Heart left ventricle (tissue), 16 donors: ENCODE measurements at places on chromosomes 6 and 20.

DNA sequence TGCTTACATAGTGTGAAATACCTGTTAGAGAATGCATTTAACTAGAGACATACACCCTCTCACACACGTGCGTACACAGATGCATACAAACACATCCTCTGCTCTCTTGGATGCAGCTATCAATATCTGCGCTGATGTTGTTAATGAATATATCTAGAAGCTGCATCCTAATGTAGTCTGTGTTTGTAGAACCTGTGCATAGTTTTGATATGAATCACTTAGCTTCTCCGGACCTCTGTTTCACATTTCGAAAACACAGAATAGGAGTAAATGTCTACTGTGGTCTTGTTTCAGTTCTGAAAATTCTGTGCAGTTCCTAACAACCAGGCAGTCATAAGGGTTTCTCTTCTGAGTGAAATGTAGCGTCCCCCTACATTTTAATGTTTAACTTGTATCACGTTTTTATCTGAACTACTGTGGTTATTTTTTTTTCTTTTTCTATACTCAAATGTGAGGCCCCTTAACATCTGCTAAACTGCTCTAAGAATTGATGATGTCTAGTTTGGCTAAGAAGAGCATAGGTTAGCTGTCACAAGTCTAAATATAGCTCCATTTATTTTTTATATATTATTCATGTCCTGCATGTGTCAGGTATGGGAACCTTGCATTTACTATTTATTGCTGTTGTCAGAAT, 254.5 kb downstream of the TMEM242 start:
- no peak for DNase-seq

- DNase-seq, result no peak
These were observed 307.2 kb upstream of the THEMIS start for GRCh38 chr6:128208078-128208477.

DNA sequence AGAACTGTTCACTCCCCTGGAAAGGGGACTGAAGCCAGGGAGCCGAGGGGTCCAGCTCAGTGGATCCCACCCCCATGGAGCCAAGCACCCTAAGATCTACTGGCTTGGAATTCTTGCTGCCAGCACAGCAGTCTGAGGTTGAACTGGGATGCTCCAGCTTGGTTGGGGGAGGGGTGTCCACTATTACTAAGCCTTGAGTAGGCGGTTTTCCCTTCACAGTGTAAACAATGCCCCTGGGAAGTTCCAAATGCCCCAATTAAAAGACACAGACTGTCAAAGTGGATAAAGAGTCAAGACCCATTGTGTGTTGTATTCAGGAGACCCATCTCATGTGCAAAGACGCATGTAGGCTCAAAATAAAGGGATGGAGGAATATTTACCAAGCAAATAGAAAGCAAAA, 150.2 kb downstream of the LPA start:
- DNase-seq, result no peak

DNA sequence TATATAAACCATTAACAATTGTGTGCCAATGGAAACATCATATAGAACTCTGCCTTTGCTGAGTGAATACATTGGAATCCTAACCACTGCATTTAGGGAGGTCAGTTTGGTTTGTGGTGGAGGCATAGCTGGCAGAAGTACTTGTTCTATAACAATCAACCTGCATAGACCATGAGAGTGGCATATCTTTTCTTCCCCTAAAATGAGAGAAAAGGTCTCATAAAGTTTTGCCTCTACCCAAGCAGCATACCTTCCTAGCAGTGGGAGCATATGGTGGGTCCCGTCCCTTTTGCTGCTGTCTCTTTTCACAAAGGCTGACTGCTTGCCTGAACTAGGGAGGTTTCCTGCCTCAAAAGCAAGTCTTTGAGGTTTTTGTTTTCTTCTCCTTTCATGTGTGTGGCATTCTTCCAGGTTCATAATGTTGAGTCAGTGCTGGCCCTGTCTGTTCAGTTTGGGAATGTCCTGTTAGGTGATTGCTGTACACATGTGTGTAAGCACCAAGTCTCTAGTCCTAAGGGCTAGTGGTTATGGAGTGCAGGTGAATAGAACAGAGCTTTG, 61.2 kb upstream of the SUPT3H start:
- no peak for DNase-seq

GRCh38 chr6:152815230-152815872, 64.8 kb downstream of the VIP start:
- DNase-seq, result no peak

- DNase-seq, result no peak
These were observed 82.3 kb upstream of the CLDN20 start for GRCh38 chr6:155181498-155181897.

GRCh38 chr6:139881728-139882211, 507.3 kb upstream of the CITED2 start:
- no peak for DNase-seq

DNA sequence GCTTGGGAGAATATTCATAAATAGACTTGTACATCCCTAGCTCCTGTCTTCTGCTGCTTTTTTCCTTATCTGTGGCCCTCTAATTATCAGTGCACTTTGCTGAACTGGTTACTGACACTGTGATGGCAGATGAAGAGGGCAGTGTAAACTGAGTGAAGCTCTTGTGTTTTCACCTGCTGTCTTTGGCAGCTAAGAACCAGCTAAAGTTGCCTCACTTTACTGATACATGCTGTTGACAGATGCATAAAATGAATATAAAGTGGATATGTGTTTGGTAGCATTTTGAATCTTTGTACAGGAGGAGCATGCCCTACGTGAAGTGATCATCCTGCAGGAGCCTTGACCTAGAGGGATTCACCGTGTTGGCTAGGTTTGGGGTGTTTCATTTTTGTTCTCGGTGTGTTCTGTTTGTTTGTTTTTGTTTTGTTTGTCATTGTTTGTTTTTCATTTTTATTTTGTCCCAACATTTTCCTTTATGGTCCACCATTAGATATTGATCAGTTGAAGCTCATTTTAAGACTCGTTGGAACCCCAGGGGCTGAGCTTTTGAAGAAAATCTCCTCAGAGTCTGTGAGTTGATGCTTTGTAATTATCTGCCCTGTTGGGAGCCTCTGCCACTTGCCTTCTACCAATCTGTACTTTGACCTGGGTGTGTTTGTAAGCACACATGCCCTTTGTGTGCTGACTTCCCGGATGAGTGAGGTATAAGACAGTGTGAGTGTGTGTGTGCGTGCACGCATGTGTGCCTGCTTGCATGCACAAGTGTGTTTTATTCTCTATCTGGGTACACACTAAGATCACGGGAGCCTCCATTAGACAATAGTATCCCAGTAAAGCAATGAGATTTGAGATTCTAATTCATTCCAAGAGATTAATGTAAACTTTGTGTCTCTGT, 34.6 kb upstream of the MAPK13 start:
- no peak for DNase-seq

DNA sequence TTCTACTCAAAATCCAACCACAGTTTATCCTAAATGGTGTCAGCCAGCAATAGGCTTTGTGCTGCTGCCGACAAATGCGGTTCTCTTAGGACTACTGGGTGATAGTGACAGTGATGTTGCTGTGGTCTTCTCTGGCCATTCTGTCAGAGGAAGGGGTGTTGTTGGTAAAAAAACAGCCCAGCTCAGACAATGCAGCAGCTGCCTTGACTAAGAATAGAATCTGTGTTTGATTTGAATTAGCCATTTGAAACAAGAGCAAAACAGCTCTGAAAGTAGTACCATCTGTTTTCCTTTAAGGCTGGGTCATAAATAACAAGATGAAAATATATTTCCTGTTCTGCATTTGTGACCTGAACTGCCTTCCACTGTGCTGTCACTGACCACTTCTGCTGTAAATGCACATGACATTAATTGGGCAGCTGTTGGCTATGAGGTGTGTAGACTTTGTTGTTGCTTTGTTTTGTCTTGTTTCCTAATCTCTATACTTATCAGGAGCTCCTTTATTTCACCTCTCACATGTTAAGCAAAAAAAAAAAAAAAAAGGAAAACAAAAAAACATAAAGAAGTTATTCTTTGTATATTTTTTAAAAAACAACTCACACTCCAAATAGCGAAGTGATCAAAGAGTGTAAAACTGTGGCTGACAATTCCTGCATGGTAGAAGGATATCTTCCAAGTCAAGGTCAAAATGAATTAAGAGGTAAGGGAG, 497.8 kb upstream of the ARID1B start:
- no peak for DNase-seq

- DNase-seq, result peak; percentile 8
These were observed 46.9 kb upstream of the TRIM26 start for GRCh38 chr6:30260036-30260504.

DNA sequence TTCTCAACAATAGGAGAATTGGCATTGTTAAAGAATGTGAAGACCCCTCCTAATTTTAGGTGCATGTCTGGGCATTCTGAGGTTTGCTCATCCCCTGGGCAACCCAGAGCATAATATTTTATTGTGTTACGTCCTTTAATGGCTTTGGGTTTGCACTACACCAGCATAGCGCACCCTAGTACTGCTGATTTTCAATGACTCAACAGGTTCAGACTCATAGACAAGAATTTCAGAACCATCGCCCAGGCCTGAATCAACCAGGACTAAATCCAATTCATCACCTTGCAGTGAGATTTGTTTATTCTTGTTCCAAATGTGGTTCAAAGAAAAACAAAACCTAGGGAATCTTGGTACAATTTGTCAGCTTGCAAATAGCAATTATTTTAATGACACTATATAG, 137.8 kb upstream of the PHACTR1 start:
- no peak for DNase-seq

DNA sequence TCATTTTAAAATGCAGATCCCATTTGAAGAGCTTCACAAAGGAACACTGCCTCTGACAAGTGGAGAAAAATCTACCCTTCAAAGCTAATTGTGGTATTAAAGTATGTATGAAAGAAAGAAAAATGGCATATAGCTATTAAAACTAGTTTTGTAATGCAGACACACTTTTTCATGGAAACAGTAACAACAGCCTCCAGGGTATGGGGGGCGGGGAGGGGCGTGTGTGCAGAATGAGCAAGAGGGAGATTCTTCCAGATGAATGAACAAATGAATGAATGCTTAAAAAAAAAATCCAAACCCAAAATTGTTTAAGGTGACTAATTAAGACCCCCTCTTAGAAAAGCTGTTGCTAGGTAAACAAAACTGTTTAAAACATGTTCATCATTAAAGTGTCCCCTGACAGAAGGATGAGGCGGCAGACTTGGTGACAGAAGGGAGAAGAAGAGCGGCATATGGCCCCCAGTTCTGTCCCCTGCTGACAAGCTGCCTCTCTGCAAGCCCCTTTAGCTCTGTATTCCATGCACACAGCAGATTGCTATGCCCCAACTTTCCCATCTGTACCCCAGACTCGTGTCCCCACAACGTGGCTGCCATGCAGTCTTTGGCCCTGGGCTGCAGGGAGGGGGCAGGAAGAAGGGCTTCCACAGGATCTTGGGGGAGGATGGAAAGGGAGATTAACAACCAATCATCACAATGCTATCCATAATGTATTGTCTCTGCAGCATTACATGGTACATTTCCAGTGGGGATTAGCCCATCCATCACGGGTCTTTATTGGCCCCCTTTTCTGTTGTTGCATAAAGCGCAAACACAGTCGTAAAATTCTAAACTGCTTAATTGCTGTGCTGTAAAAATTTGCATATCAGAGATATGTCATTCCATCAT, 108.4 kb upstream of the OLIG3 start:
- no peak for DNase-seq

- no peak for DNase-seq
These were observed 87.9 kb upstream of the PRND start for GRCh38 chr20:4633780-4634179.

GRCh38 chr6:156701966-156702365, 75.2 kb upstream of the ARID1B start:
- no peak for DNase-seq

DNA sequence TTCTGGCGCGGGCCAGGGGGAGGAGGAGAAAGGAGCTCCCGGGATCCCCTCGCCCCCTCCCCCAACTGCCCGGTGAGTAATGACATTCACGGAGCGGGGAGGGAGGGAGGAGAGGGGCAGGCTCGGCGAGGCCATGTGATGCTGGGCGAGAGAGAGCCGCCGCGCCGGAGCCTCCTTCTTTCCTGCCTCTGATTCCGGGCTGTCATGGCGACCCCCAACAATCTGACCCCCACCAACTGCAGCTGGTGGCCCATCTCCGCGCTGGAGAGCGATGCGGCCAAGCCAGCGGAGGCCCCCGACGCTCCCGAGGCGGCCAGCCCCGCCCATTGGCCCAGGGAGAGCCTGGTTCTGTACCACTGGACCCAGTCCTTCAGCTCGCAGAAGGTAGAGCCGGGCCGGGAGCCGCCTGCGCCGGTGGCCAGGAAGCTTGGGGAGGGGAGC, at the start of gene GDAP1L1:
TSS of gene GDAP1L1 (plus strand) at position 178 of the 441 bp plus-strand sequence. CDS start at position 205, 27 bp downstream.
- peak; percentile 28 for DNase-seq

DNA sequence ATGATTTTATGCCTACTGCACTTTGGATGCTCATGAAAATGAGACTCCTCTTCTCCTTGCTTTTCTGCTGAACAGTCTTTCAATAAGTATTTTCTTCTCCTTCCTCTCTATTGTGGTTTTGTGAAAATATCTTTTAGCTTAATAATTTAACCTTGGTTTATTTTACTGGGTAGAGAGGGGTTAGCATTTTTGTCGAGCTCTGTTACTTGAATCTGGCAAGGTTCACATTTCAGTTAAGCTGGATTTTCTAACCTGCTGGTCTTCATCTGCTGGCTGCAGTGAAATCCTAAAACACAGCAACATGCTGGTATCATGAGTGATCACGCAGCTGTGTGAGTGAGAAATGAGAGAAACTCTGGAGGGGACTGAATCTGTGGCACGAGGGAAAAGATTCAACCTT, 222.7 kb upstream of the NOX3 start:
- DNase-seq, result no peak

GRCh38 chr6:28720357-28721231, 194.9 kb downstream of the GPX5 start:
- no peak for DNase-seq

DNA sequence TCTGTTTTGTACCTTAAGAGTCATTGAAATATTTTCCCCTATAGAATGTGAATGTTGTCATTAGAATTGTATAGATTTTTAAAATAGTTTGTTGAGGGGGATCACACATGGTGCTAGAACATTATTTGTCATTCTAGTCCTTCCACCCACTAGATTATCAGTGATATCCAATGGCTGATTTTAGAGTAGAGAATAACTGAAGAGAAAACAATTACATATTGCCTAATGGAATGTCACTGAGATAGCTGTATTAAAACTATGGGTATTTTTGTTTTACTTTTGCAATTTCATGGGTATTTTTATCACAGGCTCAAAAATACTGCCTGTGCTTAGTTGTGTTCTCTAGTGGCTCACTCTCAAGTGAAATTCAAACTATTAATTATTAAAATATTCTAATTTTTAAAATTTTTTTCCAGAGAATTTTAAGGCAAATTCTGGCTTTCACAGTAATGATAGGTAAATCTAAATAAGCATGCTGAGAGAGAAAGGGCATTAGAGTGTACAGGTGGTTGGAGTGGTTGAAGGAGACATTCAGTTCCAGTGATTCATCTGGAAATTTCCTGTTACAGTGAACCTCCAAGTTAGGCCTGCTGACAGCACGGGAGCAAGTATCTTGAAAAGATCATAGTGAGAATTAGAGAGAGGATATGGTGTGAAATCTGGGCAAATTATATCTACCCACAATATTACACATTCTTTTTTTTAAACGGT, 399.6 kb downstream of the NKAIN2 start:
- no peak for DNase-seq

DNA sequence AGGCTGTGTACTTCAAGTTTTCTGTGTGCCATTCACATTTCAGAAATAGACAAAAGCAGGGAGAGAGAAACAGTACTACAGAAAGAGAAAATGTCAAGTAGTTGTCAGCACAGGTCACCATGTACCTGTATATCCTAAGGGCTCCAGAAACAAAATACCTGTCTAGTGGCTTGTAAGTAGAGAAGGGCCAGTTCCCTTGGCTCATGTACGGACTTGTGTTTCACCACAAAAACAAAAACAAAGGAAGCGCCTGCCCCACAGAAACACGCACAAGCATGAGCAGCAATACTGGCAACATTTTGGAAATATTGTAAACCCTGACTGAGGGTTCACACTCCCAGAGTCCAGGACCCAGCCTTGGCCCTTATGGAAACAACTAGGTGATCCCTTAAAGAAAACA, 44.3 kb downstream of the CNKSR3 start:
- DNase-seq, result no peak
